ENCODE measurements at places on chromosomes 2 and 18.

- no peak for DNase-seq
Measured at GRCh38 chr2:98399140-98399539, 45.5 kb upstream of the INPP4A start.

DNA sequence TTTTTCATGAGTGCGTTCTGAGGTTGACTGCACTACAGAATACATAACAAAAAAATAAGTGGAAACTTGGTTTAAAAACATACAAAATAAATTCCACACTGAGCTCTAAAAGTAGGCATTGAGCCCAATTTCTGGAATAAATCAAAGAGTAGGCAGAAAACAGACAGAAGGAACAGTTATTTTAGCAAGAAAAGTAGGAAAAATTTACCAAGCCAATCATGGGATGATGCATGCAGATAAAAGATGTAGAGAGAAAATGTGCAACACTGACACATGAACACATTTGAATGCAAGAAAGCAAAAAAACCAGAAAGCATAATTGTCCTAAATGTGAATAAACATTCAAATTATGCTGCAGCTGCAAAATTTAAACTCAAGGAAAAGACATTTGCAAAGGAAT, 308.3 kb downstream of the DLGAP1 start:
- no peak for DNase-seq

GRCh38 chr2:150165442-150165841, 322.0 kb downstream of the RND3 start:
- no peak for DNase-seq

GRCh38 chr2:217934321-217935131, 68.3 kb downstream of the TNS1 start:
- no peak for DNase-seq

DNA sequence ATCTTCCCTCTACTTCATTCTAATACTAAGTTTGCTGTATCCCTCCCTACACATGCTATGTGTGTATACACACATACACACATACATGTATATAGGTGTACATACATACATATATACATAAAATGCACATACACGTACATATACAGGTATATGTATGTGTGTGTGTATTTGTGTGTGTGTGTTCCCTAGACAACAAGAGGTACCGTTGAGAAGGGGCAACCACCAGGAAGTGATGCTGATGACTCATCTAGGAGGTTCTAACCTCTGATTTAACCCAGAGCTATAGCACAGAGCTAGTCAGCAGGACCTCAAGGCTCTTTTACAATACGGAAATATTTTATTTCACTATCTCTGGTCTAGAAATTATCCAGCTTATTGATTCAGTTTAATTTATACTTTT, 139.2 kb downstream of the LAMA3 start:
- no peak for DNase-seq

DNA sequence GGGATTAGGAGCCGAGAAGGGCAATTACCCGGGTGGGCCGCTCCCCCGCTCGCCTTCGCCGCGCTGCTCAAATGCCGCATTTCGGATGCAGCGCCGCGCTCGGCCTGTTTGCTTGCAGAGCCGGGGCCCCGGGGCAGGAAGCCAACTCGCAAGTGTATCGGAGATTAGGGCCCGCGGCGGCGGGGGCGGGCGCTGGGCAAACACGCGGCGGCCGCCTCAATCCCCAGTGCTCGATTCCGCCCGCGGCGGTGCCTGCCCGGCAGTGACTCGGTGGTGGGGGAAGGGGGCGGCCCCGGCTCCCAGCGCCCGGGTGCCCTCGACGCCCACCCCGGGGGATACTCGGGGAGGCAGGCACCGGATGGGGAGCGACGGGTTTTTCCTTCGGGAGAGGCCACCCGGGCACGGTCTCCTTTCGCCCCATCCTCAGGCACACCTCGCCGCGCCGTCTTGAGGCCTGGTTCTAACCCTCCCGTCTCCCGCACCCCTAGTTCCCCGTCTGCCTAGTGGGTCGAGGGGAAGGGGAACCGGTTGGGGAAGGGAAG, 26.6 kb upstream of the NOTO start:
- peak; percentile 44 for DNase-seq

DNA sequence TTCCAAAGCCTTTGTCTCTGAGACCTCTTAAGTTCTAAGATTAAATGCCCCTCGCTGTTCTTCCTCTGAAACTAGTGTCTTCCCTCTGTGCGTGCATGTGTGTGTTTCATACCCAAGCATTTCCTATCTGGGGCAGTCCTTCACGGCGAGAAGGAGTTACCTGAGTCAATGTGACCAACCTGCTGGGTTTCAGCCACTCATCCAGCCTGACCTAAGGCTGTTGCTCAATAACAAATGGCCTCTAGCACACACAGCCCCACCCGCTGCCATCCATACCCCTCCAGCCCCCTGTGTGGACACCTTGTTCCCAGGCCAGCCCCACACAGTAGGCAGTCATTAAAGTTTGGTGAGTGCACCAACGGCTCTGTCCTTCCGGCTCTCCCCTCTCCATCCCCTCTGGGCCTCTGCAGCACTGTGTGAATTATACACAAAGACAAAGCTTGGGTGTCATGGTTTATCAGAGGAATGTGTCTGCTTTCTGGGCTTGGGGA, 53.8 kb upstream of the FOSL2 start:
- no peak for DNase-seq

DNA sequence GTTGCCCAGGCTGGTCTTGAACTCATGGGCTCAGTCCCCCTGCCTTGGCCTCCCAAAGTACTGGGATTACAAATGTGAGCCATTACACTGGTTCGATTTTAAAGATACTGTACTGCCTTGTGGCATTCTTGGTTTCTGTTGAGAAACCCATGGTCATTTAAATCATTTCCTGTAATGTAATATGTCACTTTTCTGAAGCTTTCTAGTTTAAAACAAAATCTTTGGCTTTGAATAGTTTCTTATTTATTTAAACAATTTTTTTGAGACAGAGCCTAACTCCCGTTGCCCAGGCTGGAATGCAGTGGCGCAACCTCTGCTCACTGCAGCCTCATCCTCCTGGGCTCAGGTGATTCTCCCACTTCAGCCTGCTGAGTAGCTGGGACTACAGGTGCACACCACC, 8.9 kb downstream of the ZNF512 start:
- no peak for DNase-seq

GRCh38 chr2:10043256-10043905, at the start of gene KLF11:
Gene KLF11, plus strand, starts transcription at chr2:10043550. Its CDS starts 167 bp downstream, at chr2:10043717.
- DNase-seq: peak; percentile 47

DNA sequence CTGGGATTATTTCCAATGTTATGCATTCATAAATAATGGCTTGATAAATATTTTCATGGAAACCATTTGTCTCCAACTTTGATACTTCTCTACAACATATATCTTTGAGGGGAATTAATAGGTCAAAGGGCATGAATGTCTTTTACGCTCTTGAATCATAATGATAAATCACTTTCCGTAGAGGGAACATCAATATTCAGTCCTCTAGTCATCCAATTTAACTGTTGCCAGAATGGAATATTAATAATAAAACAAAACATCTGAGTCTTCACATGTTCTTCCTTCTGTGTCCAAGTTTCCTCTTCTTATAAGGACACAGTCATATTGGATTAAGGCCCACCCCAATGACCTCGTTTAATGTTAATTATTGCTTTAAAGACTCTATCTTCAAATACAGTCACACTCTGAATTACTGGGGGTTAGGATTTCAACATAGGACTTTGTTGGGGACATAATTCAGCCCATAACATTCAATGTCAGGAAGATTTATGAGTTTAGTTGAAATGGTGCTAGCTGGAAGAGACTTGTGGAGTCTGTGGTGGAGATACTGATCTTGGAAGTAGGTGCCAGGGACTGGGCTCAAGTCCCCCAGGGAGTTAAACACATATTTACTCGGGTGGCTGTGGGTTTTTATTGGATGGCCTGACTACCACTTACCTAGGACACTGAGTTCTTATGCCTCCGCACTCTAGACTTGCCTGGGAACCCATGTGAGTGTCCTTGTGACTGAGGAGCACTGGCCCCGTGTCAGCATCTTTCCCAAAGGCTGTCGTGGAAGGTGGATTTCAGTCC, 85.0 kb upstream of the SEC11C start:
- no peak for DNase-seq

- DNase-seq: no peak
Measured at GRCh38 chr2:118098307-118099030, 10.2 kb downstream of the INSIG2 start.

DNA sequence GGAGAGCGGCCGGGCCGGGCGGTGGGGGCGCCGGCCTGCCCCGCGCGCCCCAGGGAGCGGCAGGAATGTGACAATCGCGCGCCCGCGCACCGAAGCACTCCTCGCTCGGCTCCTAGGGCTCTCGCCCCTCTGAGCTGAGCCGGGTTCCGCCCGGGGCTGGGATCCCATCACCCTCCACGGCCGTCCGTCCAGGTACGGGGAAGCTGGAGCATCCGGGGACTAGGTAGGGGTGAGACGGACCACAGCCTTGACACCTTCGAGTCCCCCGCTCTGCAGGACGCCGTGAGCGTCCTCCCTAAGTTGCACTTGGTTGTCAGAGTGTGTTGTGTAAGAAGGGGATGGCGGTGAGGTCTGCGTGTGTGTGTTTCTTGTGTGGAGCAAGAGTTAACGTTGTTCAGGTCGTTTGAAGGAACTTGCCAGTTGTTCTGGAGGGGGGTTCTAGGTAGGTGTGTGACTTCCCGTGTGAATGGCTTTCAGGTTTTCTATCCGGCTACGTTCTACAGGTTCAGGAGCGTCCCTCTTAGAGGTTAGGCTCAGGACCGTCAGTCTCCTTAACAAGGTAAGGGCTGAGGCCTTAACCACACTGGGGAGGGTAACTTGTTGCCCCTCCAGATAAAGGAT, 393 bp downstream of the IL1R1 start:
- DNase-seq: no peak

DNA sequence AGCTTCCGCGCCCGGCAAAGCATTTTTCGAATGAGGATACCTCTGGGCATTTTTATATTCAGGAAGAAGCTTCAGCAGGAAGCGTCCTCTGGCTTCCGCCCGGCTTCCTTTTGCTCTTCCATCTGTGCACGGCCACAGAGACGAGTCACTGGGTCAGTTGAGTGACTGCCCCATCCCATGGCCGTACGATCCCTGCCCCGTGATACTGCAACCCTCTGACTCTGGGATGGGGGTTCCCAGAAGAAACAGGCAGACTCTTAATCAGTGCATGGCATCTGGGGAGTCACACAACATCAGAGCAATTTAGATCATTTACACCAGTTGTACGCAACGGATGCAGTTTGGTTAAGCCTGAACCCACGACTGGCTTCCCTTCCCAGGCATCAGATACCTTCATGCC, 40.9 kb downstream of the SLC4A3 start:
- DNase-seq: no peak

DNA sequence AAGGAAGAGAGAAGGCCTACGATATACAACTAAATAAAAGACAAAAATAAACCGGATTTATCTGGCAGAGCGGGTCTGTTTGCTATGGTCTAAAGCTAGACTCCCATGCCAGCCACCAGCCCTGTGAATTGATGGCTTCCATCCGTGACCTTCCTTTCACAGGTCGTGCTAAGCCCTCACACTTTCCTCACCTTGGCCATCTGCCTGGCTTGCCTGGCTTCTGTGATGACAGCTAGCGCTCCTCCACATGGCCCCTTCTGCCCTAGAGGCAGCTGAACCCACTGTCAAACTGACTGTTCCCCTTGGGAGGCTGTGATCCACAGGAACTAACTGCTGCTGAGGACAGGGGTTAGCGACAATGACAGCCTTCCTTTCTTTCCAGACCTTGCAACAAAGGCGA, 32.5 kb downstream of the GAREM1 start:
- no peak for DNase-seq

GRCh38 chr2:160252278-160252887, 52.3 kb upstream of the ITGB6 start:
- DNase-seq: no peak

DNA sequence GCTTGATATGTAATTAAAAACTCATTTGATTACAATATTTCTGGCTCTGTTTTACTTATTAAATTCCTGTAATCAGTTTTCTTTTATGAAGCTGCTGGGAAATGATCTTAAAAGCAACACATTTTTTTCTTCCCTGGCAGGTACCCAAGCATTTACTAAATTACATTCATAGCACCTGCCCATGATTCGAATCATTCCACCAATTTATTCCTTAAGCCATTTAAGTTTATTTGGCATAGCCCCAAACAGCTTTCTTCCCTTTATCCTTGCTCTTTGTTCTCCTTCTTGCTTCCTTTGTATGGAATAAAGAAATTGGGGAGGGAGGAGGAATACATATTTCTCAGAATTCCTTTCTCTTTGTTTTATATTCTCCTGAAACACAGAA, 241.3 kb downstream of the AGPS start:
- DNase-seq: no peak

- no peak for DNase-seq
Measured at GRCh38 chr18:21313576-21313975, 71.5 kb downstream of the GREB1L start.

DNA sequence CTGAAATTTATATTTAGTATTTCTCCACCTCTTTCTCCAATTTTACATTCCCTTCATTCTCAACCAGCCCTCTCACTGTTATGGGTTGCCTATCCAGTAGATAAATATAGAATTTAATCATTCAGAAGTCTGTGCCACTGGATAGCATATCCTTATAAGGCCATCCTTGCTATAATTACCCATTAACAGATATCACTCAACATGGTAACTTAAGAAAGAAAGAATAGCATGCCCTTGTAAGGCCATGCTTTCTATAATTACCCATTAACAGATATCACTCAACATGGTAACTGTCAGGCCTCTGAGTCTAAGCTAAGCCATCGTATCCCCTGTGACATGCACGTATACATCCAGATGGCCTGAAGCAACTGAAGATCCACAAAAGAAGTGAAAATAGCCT, 1137.4 kb upstream of the FAM98A start:
- no peak for DNase-seq

- no peak for DNase-seq
Measured at GRCh38 chr18:59264121-59264571, 9.1 kb downstream of the RAX start.

GRCh38 chr2:46350029-46350689, 53.0 kb downstream of the EPAS1 start:
- no peak for DNase-seq

GRCh38 chr2:185796758-185797157, 58.2 kb downstream of the FSIP2 start:
- no peak for DNase-seq

DNA sequence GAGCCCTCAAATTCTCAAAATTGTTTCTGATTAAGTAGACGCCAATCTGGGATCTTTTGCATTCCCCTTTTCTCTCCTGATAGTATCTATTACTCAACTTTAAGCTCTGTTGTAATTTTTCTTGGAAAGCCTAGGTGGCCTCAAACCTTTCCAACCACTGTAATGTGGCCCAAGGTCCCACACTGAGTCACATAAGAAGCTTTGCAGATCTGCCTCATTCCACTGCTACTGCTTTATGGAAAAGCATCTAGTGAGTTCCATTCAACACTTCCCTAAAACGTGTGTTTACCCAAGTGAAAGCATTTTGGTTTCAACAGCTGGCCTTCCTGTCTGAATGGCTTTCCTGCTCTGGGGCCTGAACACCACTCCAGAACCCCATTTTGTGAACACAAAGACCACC, 493.6 kb upstream of the SPHKAP start:
- DNase-seq: no peak

- no peak for DNase-seq
Measured at GRCh38 chr2:45919160-45919650, 267.7 kb downstream of the PRKCE start.

DNA sequence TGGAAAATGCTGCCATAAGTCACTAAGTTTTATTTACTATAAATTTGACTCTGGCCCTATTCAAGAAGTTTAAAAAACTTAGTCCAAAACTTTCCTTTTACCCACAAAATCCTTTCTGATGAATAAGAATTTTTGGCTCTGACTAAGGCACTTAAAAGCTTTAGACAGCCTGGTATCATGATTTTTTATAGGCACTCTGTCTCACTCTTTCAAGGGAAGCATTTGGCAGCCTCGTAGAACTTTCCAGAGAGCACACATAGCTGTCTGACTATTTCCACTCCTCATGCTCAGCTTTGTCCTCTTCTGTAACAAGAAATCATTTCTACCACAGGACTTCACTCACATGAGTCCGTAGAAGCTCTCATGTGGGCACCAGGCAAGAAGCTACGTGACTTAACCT, 32.3 kb upstream of the XDH start:
- DNase-seq: no peak
